Memory B cell (primary cell): ENCODE measurements at places on chromosomes 1 and 21.

- peaks cover 33% of the 10 kb centered on the region for H3K4me1 ChIP-seq
- peaks cover 5% of the 10 kb centered on the region for H3K36me3 ChIP-seq
- peak within 1 kb of the TSS; percentile 86 for H3K27ac ChIP-seq
- peak within 1 kb of the TSS; percentile 89 for H3K4me3 ChIP-seq
These were observed at the start of gene SLX9 for GRCh38 chr21:44939532-44940115. TSS of gene SLX9 (plus strand) at chr21:44940029. CDS start at chr21:44940058, 29 bp downstream.

- no peaks in the 10 kb centered on the region for H3K4me1 ChIP-seq
- no peak for DNase-seq
- H3K27me3 ChIP-seq = no peaks in the 10 kb centered on the region
- no peak overlapping the region for H3K4me3 ChIP-seq
- H3K36me3 ChIP-seq = no peaks in the 10 kb centered on the region
- H3K27ac ChIP-seq = no peak overlapping the region
These were observed 409.6 kb upstream of the ZRANB2 start for GRCh38 chr1:71490432-71490831.

DNA sequence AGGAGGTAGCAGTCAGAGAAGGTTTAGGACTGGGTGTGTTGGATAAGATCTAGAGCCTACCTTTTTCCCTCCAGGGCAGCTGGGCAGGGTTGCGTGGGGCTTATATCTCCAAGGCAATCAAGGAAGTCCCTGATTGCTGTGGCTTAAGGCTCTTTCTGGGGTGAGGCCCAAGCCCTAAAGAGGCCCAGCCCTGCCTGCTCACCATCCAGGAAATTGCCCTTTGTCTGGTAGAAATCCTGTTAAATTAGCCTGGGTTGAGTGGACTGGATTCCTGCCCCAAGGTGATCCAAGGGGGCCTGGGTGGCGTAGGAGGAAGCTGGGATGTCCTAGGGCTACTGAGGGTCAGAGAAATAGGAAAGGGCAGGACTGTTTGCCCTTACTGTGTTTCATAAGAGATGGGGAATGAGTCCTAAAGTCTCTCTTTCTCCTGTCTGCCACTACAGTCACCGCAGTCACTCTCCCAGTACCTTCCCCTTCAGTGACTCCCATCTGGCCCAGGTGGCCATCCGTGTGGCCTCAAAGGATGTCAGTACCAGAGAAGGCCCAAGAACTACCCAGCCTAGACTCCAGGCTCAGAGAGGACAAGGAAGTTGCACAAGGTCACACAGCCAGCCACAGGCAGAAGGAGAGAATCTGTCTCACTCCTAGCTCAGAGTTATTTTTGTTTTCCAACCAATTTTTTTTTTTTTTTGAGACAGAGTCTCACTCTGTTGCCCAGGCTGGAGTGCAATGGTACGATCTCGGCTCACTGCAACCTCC, 25.8 kb downstream of the MFSD2A start:
- H3K4me1 ChIP-seq = peaks cover 6% of the 10 kb centered on the region
- H3K36me3 ChIP-seq = no peaks in the 10 kb centered on the region
- no peak overlapping the region for H3K4me3 ChIP-seq
- no peak overlapping the region for H3K27ac ChIP-seq
- H3K27me3 ChIP-seq = no peaks in the 10 kb centered on the region
- no peak for DNase-seq

GRCh38 chr1:2128189-2128901, 66.2 kb downstream of the FAAP20 start:
- no peak overlapping the region for H3K4me3 ChIP-seq
- DNase-seq = no peak
- H3K36me3 ChIP-seq = no peaks in the 10 kb centered on the region
- H3K4me1 ChIP-seq = peaks cover 26% of the 10 kb centered on the region
- no peak overlapping the region for H3K27ac ChIP-seq
- H3K27me3 ChIP-seq = no peaks in the 10 kb centered on the region

DNA sequence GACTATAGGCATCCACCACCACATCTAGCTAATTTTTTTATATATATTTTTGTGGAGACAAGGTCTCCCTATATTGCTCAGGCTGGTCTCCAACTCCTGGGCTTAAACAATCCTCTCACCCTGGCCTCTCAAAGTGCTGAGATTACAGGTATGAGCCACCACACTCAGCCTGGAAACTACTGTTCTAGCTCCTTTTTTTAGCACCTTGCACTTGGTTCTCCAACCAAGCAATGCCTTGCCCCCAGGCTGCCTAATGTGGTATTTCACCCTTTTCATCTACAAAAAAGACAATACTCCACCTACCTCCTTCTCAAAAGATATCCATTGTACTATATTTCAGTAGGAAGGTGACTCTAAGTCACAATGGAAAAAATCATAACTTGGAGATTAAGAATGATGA, 6.7 kb downstream of the ARNT start:
- H3K27ac ChIP-seq = no peak overlapping the region
- H3K4me1 ChIP-seq = peaks cover 28% of the 10 kb centered on the region
- peaks cover 17% of the 10 kb centered on the region for H3K36me3 ChIP-seq
- H3K27me3 ChIP-seq = no peaks in the 10 kb centered on the region
- DNase-seq = no peak

DNA sequence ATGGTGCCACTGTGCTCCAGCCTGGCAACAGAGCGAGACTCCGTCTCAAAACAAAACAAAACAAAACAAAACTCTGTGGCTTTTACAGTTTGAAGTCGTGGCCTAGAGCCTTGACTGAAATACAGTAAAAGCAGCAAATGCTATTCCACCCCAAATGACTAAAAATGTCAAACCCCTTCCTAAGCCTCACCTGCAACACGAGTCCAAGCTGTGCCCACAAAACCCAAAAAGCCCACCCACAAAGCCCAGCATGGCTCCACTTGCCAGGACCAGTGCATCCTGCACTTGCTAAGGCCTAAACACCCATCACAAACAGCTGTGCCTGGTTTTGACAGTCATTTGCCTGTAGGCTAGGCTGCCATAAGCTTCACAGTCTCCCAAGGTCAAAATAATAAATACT, 21.3 kb downstream of the VAV3 start:
- no peak overlapping the region for H3K4me3 ChIP-seq
- H3K27ac ChIP-seq = peak overlapping the region; percentile 46
- peaks cover 38% of the 10 kb centered on the region for H3K4me1 ChIP-seq
- peaks cover 9% of the 10 kb centered on the region for H3K36me3 ChIP-seq
- H3K27me3 ChIP-seq = no peaks in the 10 kb centered on the region
- no peak for DNase-seq

- no peaks in the 10 kb centered on the region for H3K4me1 ChIP-seq
- DNase-seq = no peak
- H3K27ac ChIP-seq = no peak overlapping the region
- H3K36me3 ChIP-seq = no peaks in the 10 kb centered on the region
- H3K4me3 ChIP-seq = no peak overlapping the region
- peaks cover 5% of the 10 kb centered on the region for H3K27me3 ChIP-seq
These were observed 395.8 kb downstream of the PTPRU start for GRCh38 chr1:29631836-29632805.

DNA sequence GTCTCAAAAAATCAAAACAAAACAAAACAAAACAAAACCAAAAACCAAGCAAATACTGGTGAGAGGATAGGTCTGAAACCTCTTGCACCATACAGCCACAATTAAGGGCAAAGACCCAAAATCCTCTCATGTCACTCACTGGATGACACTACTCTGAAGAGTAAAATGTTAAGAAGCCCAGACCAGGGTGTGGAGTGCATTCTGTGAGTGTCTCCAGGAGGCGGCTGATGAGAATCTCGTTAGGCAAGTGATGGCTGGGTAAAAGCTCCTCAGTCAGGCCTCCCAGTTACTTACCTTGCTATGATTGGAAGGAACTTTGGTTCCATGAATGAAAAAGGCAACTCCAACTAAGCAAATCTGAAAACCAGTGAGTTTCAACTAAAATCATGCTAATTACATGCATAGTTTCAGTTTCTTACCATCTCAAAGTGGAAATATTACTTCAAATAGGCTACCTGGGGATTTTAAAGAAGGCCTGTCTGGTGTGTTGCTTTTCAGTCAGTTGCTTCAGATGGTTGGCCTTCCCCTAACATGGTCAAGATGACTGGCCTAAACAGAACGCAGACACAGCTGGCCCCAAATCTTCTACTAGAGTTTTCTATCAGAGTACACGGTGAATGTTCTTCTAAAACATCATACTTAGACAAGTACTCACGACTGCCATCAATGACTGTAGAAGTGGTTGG, 95.1 kb downstream of the KIAA0319L start:
- no peaks in the 10 kb centered on the region for H3K4me1 ChIP-seq
- H3K27me3 ChIP-seq = no peaks in the 10 kb centered on the region
- peaks cover 52% of the 10 kb centered on the region for H3K36me3 ChIP-seq
- no peak overlapping the region for H3K27ac ChIP-seq
- H3K4me3 ChIP-seq = no peak overlapping the region
- DNase-seq = no peak

- no peak overlapping the region for H3K4me3 ChIP-seq
- DNase-seq = no peak
- H3K4me1 ChIP-seq = no peaks in the 10 kb centered on the region
- no peaks in the 10 kb centered on the region for H3K36me3 ChIP-seq
These were observed 324.1 kb upstream of the ADAMTS5 start for GRCh38 chr21:27291006-27291405.

DNA sequence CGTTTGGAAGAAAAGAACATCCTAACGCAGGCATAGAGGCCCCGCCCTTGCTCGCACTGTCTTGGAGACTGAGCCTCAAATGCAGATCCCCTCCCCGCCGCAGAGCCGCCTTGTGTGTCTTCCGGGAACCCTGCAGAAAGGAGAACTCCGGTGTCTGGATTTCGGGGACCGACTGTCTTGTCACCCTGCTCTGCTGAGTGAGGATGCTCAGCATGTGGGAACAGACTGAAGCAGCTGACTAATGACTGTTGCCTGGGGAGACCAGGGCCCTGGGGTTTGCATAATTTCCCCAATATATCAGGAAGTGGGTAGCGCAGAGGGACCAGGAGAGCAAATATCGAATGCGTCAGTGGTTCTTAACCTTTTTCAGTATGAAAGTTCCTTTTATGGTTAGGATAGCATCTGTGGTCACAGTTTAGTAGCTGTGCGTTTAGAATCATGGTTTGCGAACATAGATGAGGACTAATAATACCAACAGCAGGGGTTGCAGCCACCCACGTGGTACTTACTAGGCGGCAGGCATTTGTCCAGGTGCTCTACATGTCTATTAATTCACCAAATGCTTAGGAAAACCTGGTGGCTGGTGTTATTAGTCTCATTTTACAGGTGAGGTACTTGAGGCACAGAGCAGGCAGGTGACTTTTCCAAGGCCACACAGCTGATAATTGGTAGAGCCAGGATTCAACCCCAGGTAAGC, 14.3 kb downstream of the GPR137B start:
- peaks cover 38% of the 10 kb centered on the region for H3K4me1 ChIP-seq
- H3K4me3 ChIP-seq = peak overlapping the region; percentile 35
- H3K36me3 ChIP-seq = peaks cover 7% of the 10 kb centered on the region
- DNase-seq = peak; percentile 28
- H3K27me3 ChIP-seq = peaks cover 32% of the 10 kb centered on the region

GRCh38 chr21:29074007-29074376, 544 bp upstream of the CCT8 start:
- H3K36me3 ChIP-seq = peaks cover 2% of the 10 kb centered on the region
- DNase-seq = no peak
- H3K27me3 ChIP-seq = no peaks in the 10 kb centered on the region
- H3K4me3 ChIP-seq = peak overlapping the region; percentile 99
- peaks cover 26% of the 10 kb centered on the region for H3K4me1 ChIP-seq
- peak overlapping the region; percentile 98 for H3K27ac ChIP-seq

DNA sequence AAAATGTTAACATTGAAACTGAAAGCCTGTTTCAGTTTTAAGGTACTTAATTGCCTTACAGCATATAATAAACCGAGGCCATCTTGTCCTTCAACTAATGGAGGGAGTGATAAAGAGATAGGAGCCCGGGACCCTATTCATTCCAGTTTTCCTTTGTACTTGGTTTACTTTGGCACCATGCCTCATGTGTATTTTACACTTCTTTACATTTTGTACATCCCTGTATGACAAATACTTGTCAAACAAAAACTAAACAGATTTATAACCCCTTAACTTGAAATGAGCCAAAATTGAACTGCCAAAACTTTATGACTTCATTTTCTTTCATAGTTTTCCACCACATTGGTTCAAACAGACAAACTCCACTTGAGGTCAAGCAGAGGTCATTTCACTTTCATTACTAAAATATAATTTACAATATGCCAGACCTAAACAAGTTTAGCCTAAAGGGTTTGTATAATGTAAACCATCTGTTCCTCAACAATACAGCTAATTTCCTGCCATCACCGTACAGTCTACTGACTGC, 30.9 kb upstream of the UBE2U start:
- H3K4me1 ChIP-seq = peaks cover 2% of the 10 kb centered on the region
- DNase-seq = no peak
- no peaks in the 10 kb centered on the region for H3K36me3 ChIP-seq
- no peak overlapping the region for H3K27ac ChIP-seq
- peaks cover 6% of the 10 kb centered on the region for H3K27me3 ChIP-seq

- H3K36me3 ChIP-seq = no peaks in the 10 kb centered on the region
- no peaks in the 10 kb centered on the region for H3K4me1 ChIP-seq
- DNase-seq = no peak
- H3K4me3 ChIP-seq = no peak overlapping the region
- H3K27ac ChIP-seq = no peak overlapping the region
These were observed 235.8 kb downstream of the COL11A1 start for GRCh38 chr1:102872526-102872925.

- no peaks in the 10 kb centered on the region for H3K27me3 ChIP-seq
- H3K27ac ChIP-seq = peak overlapping the region; percentile 70
- no peak overlapping the region for H3K4me3 ChIP-seq
- H3K4me1 ChIP-seq = peaks cover 30% of the 10 kb centered on the region
These were observed 112.7 kb downstream of the VPS13D start for GRCh38 chr1:12342401-12343003.

DNA sequence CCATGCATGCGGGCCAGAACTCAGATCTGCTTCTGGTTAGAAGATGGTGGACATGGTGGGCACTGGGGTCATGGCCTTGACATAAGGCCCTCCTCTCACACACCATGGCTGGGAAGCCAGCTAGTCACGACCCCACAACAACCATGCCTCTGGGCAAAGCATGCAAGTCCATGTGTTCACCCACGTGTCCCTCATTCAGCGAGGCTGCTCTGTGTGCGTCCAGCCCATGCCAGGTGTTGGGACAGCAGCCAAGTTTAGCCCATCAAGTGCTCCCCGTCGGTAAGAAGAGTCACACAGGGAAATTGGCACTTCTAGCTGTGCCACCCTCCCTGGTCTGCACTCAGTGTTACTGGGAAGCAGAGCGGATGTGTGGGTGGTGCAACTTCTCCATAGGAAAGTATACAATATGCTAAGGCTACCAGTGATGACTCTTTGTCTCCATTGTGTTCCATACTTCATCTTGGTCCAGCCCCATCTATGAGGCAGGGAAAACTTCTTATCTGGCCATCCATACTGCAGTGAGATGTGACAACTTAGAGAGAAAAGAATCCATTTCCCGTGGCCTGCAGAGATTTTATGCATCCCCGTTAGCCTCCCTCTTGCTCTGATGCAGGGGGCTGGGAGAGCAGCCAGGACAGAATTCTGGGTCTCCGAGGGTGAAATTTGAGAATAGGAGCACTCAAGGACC, 198.0 kb downstream of the GRIK3 start:
- no peak overlapping the region for H3K4me3 ChIP-seq
- peaks cover 15% of the 10 kb centered on the region for H3K27me3 ChIP-seq
- no peak for DNase-seq
- no peaks in the 10 kb centered on the region for H3K4me1 ChIP-seq
- no peaks in the 10 kb centered on the region for H3K36me3 ChIP-seq

- peaks cover 10% of the 10 kb centered on the region for H3K4me1 ChIP-seq
- no peak for DNase-seq
- no peak overlapping the region for H3K4me3 ChIP-seq
These were observed 315.0 kb upstream of the POU3F1 start for GRCh38 chr1:38361566-38361965.

GRCh38 chr21:46585191-46585953, 19.5 kb downstream of the S100B start:
- peaks cover 35% of the 10 kb centered on the region for H3K36me3 ChIP-seq
- no peak overlapping the region for H3K4me3 ChIP-seq
- peaks cover 5% of the 10 kb centered on the region for H3K27me3 ChIP-seq
- no peaks in the 10 kb centered on the region for H3K4me1 ChIP-seq
- H3K27ac ChIP-seq = no peak overlapping the region
